ENCODE measurements at places on chromosomes 1 and 21.
A peak's percentile ranks its signal among the peaks of the same experiment; 100 is the strongest.

GRCh38 chr1:40638097-40639036 is 27.1 kb downstream of the RIMS3 start:
- DNase-seq: no peak

DNA sequence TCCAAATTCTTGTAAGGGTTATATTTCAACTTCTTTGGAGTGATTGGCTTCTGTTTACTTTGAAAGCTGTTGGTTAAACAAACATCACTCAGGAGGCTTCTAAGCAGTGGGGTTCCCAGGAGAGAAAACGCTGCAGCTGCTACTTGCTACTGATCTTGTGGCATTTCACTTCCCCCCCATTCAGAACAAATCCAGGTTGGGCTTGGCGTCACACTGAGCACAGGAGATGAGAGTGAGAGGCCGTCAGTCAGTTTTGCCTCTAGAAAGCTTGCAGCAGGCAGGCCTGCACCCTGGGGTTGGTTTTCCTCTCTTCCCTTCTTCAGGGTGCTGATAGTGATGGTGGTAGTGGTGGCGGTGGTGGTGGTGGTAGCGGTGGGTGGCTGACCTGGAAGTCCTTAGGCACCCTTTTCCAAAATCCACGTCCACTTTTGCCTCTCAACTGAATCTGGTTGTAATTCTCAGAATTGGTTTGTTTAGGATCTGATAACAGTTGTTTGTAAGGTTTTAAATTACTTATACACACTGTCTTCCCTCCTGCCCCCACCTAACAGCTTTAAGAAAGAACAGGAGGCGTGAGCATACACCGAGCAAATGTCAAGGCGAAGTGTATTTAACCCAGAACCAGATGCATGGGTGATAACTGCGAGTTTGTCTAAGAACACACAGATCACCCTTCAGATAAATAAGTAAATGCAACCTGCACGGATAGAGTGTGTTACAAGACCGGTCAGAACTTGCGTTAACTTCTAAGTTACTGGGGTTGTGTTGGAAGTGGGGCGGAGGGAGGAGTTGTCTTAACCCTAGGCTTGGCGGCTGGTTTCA is 3.2 kb upstream of the PROX1 start:
- peak; percentile 51 for DNase-seq

GRCh38 chr1:59541161-59541560 is 244.3 kb downstream of the FGGY start:
- DNase-seq: no peak

DNA sequence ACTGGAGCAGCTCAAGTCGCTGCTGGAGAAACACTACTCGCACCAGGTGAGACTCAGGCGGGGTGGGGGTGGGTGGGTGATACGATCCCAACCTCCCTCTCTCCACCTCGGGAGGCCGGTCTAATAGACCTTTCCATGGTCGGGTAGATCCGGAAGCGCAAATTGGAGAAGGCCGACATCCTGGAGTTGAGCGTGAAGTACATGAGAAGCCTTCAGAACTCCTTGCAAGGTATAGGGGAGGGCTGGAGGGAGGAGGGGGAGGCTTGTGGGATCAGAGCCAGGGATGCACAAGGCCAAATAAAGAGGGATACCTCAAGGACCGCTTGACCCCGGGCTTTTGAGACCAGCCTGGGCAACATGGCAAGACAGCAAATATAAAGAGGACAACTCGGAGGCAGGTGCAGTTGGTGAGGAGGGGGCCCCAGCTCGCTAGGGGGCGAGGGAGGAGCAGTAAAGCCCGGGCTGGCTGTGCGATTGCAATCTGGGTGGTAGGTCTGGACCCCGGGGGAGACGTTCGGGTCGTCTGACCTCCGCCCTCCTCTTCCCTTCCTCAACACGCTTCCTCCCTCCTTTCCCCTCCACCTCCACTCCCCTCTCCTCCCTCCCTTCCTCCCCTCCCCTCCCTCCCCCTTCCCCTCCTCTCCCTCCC is 546 bp downstream of the HES3 start:
- no peak for DNase-seq

DNA sequence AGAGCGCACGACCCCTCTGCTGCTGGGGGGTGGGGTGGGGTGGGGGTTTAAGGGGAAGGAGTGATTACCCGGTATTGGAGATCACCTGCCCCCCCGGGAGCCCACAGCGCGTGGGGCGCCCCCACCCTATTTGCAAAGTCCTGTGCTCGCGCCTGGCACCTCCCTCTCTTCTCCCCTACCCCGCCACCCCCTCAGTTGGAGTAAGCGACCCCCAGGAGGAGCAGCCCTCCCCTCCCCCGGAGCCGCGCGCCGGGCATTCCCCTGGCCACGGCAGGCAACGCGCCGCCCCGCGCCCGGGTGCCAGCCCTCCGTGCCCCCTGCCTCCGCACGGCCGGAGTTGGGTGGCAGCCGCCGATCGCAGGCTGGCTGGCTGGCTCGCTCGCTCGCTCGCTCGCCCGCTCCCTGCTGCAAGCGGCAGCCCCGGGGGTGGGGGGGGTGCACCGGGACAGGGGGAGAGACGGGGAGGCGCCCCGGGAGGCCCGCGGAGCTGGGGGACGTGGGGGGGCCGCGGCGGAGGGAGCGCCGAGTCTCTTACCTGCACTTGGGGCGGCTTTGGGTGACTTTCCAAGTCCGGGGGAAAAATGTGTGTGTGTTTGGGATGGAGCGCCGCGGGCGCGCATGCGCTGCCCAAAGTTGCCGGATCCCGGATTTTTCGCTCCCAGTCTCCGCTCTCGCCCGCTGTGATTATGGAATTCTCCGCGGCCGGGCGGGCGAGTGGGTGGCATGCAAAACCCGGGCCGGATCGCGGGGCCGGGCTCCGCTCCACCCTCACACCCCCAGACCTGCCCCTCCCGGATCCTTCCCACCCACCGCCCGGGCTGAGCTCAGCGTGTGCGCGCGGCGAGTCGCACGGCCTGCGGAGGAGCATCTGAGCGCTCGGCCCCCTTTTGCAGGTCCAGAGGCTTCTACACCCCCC is at the start of gene CASZ1:
Gene CASZ1 (minus strand): TSS at position 618 of the 916 bp plus-strand sequence. CDS start 102,757 bp downstream, outside the sequence.
- peak; percentile 57 for DNase-seq

- no peak for DNase-seq
Observed at GRCh38 chr1:39418236-39418635, 73.2 kb upstream of the BMP8A start.

- DNase-seq: no peak
Observed at GRCh38 chr1:61808968-61809367, 66.7 kb downstream of the PATJ start.

- DNase-seq: no peak
Observed at GRCh38 chr1:227325156-227325555, 6.9 kb upstream of the CDC42BPA start.

- no peak for DNase-seq
Observed at GRCh38 chr21:27225151-27225550, 258.3 kb upstream of the ADAMTS5 start.

DNA sequence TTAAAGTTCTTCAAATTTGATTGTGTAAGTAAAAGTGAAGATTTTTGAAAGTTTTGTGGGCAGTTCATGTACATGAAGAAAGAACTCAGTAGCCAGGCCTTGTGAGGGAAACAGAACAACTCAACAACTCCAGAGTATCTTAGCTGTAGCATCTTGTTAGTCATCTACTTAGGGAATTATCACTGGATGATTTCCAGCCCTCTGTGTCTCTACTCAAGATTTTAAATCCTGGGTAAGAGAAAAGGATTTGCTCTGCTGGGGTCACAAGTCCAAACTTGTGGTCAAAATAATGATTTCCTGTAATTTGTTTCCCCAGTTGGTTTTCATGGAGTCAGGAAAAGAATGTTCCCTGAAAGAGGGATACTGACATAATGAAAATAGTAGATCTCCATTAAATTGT is 8.2 kb downstream of the OR10T2 start:
- no peak for DNase-seq

DNA sequence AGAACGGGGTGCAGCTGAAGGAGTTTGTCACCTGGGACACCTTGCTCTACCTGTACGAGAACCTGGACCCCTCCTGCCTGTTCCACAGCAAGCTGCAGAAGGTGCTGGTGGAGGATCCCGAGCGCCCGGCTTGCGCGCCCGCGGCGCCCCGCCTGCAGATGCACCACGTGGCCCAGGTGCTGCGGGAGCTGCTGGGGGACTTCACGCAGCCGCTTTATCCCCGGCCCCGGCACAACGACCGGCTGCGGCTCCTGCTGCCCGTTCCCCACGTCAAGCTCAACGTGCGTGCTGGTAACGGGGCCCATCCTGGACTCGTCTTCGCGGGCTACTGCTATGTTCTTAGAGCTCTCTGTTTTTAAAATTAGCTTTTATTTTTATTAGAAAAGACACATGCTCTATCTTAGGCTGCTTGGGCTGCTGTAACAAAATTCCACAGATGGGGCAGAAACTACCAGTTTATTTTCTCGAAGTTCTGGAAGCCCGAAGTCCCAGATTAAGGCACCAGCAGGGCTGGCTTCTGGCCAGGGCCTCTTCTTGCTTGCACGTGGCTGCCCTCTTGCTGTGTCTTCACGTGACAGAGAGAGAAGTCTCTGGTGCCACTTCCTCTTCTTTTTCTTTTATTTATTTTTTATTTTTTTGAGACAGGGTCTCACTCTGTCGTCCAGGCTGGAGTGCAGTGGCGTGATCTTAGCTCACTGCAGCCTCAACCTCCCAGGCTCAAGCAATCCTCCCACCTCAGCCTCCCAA is 38.1 kb downstream of the TRPM2 start:
- DNase-seq: no peak

- no peak for DNase-seq
Observed at GRCh38 chr1:210626341-210626740, 297.6 kb downstream of the HHAT start.

- DNase-seq: no peak
Observed at GRCh38 chr1:161119092-161119903, 1.4 kb downstream of the NIT1 start.

GRCh38 chr1:220703305-220703704 is 13.1 kb downstream of the C1orf115 start:
- no peak for DNase-seq

- DNase-seq: no peak
Observed at GRCh38 chr1:91697416-91697815, 188.5 kb downstream of the TGFBR3 start.

GRCh38 chr1:54652168-54652567 is 10.6 kb downstream of the MROH7 start:
- no peak for DNase-seq

- DNase-seq: no peak
Observed at GRCh38 chr1:90107990-90108389, 113.1 kb downstream of the ZNF326 start.

DNA sequence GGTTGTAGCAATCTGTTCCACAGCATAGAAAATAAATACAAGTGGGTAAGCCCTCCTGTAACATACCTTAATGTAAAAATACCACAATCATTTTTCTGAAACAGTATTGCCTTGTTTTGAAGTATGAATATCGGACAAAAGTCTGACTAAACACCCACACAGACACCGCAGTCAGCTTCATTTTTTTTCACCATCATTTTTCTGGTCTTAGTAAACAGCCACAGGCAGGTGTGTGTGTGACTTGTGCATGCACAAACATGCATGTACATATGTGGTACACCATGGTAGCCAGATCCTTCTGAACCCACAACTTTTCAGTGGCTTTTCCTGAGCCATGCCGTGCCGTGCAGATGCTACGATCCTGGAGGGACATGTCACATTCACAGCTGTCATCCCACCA is 261.7 kb downstream of the PCP4 start:
- no peak for DNase-seq

- no peak for DNase-seq
Observed at GRCh38 chr1:40122855-40123254, 25.8 kb upstream of the PPT1 start.

- DNase-seq: no peak
Observed at GRCh38 chr1:48917901-48918603, 141.4 kb upstream of the BEND5 start.

- DNase-seq: no peak
Observed at GRCh38 chr1:246579818-246580217, 13.6 kb downstream of the CNST start.

GRCh38 chr1:233647073-233647472 is 33.2 kb downstream of the KCNK1 start:
- DNase-seq: no peak

- no peak for DNase-seq
Observed at GRCh38 chr1:111369177-111369576, 58.4 kb downstream of the OVGP1 start.

- DNase-seq: no peak
Observed at GRCh38 chr1:172647987-172648386, 10.9 kb upstream of the FASLG start.

DNA sequence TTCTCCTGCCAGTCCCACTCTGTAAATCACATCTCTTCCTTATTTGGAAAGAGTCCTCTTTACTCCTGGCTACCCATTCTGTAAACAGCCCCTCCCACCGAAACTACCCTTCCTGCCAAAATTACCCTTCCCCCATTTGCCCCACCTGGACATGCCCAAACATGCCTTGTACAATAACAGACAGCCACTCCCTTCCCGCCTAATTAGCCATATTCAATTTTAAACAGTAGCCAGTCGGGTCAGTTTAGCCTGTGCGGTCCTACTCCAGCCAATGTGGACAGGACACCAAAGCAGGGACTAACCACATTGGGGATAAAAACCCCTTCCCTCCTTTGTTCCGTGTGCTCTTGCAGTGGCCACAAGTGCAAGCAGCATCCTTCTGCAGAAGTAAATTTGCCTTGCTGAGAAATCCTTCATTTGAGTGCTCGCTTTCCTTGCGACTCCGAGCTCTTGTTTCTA is 56.3 kb upstream of the MAP10 start:
- DNase-seq: no peak

- DNase-seq: no peak
Observed at GRCh38 chr21:45590246-45590725, 48.0 kb upstream of the SLC19A1 start.

DNA sequence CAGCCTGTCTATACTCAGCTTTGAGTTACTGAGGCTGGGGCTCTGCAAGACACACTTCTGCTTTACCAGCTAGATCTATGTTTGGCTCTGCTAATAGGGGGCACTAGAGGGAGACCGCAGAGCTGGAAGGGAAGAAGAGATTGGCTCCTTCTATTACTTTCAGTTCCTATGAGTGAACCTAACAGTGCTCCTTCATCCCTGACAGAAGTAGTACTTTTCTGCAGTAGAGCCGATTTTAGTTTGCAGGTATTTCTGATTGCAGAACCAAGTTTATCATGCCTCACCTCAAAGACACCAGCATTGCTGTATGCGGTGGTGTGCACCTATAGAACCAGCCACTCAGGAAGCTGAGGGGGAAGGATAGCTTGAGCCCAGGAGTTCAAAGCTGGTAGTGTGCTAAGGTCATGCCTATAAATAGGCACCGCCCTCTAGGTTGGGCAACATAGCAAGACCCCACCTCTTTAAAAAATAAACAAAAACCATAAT is 5.7 kb upstream of the ZDHHC18 start:
- no peak for DNase-seq

GRCh38 chr1:9228609-9229008 is 6.0 kb upstream of the H6PD start:
- no peak for DNase-seq

GRCh38 chr21:14684071-14684470 is 138.0 kb upstream of the SAMSN1 start:
- no peak for DNase-seq

All from NCI-H1436 treated with DMSO at 0.1 percent for 48 hours (cell line).